H9 (cell line): ENCODE measurements at places on chromosomes 3 and 15.

GRCh38 chr3:53039376-53039752 lies 6.5 kb downstream of the SFMBT1 start:
- no peak for DNase-seq

- no peak for DNase-seq
These were observed 377.4 kb upstream of the RGMA start for GRCh38 chr15:93466380-93466779.

DNA sequence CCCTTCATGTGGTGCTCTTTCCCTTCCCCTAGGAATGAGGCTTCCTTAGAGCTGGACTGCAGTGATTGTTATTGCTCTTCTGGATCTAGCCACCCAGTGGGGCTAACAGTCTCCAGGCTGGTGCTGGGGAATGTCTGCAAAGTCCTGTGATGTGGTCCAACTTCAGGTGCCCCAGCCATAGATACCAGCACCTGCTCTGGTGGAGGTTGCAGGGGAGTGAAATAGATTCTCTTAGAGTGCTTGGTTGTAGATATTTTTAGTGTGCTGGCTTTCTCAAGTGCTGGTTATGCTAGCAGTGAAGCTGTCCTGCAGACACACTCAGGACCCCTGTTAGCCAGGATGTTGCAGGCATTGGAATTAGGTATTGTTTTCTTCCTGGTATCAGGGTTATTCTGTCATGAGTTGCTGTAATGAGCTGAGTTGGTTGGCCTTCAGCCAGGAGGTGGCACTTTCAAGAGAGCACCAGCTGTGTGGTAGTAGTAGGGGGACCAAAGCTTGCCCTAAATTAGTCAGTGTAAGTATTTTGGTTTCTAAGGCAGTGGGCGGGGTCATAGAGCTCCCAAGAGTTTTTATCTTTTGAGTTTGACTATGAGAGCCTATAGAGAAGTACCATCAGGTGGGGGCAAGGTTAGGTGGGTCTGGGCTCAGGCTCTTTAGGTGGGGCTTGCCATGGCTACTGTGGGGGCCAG lies 317.5 kb upstream of the SGO1 start:
- no peak for DNase-seq

DNA sequence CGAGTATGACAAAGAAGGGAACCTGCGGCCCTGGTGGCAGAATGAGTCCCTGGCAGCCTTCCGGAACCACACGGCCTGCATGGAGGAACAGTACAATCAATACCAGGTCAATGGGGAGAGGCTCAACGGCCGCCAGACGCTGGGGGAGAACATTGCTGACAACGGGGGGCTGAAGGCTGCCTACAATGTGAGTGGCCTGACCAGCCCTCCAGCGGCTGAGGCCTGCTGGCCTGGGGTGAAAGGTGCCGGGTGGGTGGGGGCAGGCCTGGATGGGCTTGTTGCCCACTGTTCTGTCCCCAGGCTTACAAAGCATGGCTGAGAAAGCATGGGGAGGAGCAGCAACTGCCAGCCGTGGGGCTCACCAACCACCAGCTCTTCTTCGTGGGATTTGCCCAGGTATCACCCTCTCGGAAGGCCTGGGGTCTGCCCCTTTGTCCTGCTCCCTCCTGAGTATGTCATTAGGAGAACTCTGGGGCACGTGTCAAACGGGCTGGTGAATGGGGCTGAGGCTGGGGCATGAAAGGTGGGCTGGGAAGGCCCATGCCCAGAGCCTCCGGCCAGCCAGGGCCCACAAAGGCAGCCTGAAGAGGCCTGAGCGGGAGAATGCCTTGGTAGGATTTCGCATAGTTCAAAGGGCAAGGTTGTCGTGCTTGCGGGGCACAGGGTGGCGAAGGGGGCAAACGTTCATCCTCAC lies 7.8 kb upstream of the PSMD2 start:
- no peak for DNase-seq

DNA sequence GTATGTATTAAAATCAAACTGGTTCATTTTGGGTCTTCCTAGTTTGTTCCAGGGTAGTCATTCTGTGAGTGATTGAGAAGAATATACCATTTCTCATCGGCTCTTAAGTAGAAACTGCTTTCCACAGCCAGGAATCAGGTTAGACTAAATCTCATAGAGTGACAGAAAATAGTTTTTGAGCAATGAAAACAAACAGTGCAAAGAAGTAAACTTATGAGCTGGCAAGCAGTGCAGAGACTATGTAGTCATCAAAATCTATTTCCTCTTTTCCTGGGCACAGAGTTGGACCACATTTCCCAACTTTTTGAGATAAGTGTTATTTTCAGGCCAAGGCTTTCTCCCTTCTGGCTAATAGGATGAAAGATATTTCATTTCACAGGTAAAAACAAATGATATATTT lies 66.5 kb downstream of the UBE3A start:
- no peak for DNase-seq

GRCh38 chr15:101152914-101153313 lies 98.9 kb downstream of the CHSY1 start:
- DNase-seq = peak; percentile 81

DNA sequence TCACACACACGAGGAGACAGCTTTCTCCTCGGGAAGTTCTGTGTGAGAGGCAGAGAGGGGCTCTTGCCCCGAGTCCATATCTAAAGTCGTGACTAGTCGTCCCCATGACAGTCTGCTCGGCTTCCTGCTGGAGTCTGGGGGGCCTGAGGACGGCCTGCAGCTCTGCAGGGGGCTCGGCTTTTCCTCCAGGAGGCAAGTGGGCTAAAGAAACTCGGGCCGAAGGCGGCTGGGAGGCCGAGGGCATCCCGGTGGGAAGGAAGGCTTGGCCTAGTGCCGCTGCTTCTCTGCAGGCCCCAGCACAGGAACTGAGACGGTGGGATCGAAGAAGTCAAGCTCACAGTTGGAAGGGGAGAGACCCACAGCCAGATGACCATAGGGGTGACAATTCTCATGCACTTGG lies 25.4 kb upstream of the PIGZ start:
- DNase-seq = no peak

GRCh38 chr15:88623061-88623460 lies 1.9 kb downstream of the AEN start:
- no peak for DNase-seq

DNA sequence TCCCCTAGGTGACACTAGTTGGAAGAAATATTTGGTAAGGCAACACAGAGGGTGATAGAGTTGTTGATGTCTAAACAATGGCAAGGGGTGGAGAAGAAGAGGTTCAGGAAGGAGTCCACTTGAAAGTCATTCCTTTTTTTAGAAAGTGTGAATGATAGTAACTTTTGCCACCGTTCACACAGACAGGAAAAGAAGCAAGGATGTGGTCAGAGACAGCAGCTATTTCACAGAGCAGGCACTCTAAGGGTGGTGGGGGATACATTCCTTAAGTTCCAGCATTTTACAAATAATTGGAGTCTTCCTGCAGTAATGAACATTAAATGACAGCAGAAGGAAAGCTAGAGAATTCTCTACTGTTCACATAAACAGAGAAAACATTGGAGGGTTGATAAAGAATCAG lies 75.4 kb upstream of the ZNF385D start:
- DNase-seq = no peak

- DNase-seq = no peak
These were observed 5.8 kb downstream of the CALML4 start for GRCh38 chr15:68199340-68199739.

GRCh38 chr3:125145751-125146475 lies 66.6 kb downstream of the SLC12A8 start:
- DNase-seq = no peak

DNA sequence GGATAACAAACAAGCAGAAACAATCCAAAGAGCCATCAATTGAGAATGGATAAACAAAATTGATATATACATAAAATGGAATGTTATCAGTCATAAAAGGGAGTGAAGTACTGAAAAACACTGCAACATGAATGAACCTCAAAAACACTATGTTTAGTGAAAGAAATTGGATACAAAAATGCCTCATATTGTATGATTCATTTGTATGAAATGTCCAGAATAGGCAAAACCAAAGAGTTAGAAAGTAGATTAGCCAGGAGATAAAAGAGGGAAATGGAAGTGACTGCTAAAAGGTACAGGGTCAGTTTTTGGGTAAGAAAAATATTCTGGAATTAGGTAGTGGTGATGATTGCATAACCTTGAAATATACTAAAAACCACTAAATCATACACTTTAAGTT lies 9.8 kb upstream of the SLC25A36 start:
- DNase-seq = no peak

DNA sequence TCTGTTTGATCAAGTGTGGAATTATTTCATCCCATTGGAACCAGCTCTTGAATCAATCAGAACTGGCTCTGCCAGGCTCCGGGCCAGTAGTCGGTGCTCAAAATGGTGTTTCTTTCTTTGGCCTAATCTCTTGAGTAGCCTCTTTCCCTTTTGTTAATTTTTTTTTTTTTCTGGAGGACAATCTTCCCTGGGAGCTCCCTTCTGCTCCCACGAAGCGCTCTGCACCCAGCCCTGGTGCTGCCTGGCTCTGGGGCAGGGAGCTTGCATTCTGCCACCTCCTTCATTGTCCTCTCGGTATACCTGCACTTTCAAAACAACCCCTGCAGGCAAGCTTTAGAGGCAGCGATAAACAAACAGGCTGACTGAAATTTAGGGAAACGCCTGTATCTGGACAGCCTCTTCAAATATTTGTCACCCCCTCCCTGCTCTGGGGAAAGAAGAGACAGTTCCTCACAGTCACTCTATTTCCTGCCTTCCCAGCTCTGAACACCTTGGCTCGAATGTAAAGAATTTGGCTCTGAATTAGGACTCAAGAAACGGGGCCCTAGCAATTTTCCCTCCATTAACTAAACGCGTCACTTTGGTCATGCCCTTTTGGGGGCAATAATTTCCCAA lies 1.1 kb upstream of the THSD4 start:
- DNase-seq = peak; percentile 45

DNA sequence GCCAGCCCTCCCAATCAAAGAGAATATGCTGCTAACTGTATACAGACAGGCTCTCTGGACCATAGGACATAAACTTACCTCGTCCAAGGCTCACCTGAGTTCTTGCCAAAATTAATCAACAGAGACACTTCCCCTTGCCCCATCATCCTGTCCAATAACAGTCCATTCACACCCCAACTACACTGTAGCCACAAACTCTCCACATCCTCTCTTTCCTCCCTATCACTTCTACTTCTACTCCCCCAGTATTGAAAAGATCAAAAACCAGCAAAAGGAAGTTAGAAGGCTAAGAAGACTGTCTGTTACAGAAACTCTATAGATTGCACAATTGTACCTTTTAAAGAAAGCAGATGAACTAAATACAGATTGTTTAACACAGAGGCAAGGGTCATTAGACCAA lies 133.5 kb upstream of the STT3B start:
- DNase-seq = no peak

- no peak for DNase-seq
These were observed 36.9 kb downstream of the GPR171 start for GRCh38 chr3:151166161-151166560.

GRCh38 chr3:41502023-41502422 lies 302.7 kb downstream of the CTNNB1 start:
- no peak for DNase-seq

- no peak for DNase-seq
These were observed 115.6 kb downstream of the PDE8A start for GRCh38 chr15:85097250-85097649.

DNA sequence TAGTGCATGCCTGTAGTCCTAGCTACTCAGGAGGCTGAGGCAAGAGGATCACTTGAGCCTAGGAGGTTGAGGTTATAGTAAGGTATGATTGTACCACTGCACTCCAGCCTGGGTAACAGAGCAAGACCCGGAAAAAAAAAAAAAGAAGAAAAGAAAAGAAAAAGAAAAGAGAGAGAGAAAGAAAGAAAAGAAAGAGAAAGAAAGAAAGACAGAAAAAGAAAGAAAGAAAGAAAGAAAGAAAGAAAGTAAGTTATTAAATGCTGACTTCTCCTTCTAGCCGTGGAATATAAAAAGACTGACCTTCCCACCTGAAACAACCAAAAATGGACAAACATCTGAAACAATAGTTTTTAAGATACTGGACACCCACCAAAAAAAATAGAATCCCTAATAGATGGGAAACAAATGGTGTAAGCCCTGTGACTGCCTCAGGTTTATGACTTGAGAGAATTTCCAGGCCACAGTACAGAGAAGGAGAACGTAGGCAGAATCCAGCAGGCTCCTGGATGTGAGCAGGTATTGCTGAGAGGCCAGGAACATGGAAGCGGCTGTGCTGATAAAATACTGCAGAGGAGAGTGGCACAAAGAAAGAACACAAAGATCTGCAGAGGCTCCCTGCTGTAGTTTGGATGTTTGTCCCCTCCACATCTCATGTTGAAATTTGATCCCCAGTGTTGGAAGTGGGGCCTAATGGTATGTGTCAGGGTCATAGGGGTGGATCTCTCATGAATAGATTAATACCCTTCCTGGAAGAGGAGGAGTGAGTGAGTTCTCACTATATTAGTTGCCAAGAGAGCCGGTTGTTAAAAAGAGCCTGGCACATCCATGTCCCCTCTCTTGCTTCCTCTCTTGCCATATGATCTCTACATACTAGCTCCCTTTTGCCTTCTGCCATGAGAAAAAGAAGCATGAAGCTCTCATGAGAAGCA lies 41.8 kb upstream of the PRSS50 start:
- DNase-seq = no peak

GRCh38 chr3:98737301-98737700 lies 25.8 kb upstream of the ST3GAL6 start:
- no peak for DNase-seq

- no peak for DNase-seq
These were observed 603.7 kb upstream of the ALCAM start for GRCh38 chr3:104763007-104763406.

DNA sequence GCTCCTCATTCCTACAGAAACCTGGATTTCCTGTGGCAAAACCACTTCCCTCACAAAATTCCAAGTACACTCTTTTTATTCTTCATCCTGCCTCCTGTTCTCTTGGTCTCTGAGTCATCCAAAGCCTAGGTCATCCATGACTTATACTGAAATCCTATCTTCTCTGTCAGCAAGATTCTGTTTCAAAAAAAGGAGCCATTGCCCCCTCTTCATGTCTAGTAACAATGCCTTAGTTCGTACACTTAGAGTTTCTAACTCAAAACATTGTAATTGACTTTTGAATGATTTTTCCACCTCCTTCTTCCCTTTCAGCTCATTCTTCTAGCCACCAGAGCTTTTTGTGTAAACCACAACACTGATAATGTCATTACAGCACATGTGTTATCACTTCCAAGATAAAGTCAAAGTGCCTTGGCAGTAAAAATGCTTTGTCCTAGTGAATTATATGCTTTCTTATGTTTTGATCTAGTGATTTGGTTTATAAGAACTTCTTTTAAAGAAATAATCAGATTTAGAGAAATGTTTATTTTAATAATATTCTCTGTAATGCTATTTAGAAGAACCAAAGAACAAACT lies 256.5 kb upstream of the NECTIN3 start:
- DNase-seq = no peak

- no peak for DNase-seq
These were observed 203.4 kb upstream of the CGNL1 start for GRCh38 chr15:57172925-57173324.

- DNase-seq = no peak
These were observed 188.2 kb downstream of the VPS13C start for GRCh38 chr15:61871926-61872522.
